ENCODE measurements at places on chromosomes 7 and 10. TPM values are rescaled to one million over a fixed set of nuclear protein-coding genes. Genes with fewer than 3 reads are reported as not detected.

Gene UCN3
- not detected for total RNA-seq

Gene PRKCQ
- total RNA-seq = 26.2 TPM

Gene TNPO3
- total RNA-seq = 71.4 TPM

Gene SPDYE6
- not detected for total RNA-seq

Gene ZNF22
- 22.9 TPM for total RNA-seq

Gene MYPN
- total RNA-seq = not detected

Gene LRRC17
- total RNA-seq = 0.14 TPM

Gene MYO3A
- not detected for total RNA-seq

Gene GPR85
- total RNA-seq = not detected

Gene EVX1
- total RNA-seq = not detected

Gene FRAT1
- 3.2 TPM for total RNA-seq

Gene HHEX
- 0.53 TPM for total RNA-seq

Gene ERVW-1
- total RNA-seq = not detected

Gene DEPP1
- total RNA-seq = 0.22 TPM

Gene SPDYE5
- not detected for total RNA-seq

Gene ANKRD26
- 2.7 TPM for total RNA-seq

Gene SRRM3
- total RNA-seq = not detected

Gene SSC4D
- total RNA-seq = 0.38 TPM

Gene NAT16
- not detected for total RNA-seq

Gene NANOS1
- total RNA-seq = 0.08 TPM

Gene OPTN
- 14.6 TPM for total RNA-seq

Gene GCK
- total RNA-seq = 4.3 TPM

Gene HOGA1
- total RNA-seq = not detected

Gene TMEM236
- total RNA-seq = 0.05 TPM

Gene AS3MT
- 0.18 TPM for total RNA-seq

Gene GDF10
- total RNA-seq = 0.25 TPM

Gene AKR1C4
- not detected for total RNA-seq

Gene PON1
- total RNA-seq = 0.46 TPM

Gene SORBS1
- total RNA-seq = 0.32 TPM

Gene AZGP1
- 0.34 TPM for total RNA-seq

Gene GBX1
- total RNA-seq = not detected

All from activated T-cell treated with anti-CD3 and anti-CD28 coated beads, Interleukin-2, amount 50 U/mL, for 4 hours (primary cell).